MCF 10A (cell line): ENCODE measurements at places on chromosomes 5 and 9. TPM values are rescaled to one million over a fixed set of nuclear protein-coding genes. Genes with fewer than 3 reads are reported as not detected.

NAIF1 gene
- 15.8 and 17.1 TPM in 2 replicates for total RNA-seq

MOB3B gene
- total RNA-seq: 2.2 and 3.7 TPM in 2 replicates

GPSM1 gene
- 15.5 and 16.4 TPM in 2 replicates for total RNA-seq

GRM6 gene
- total RNA-seq: not detected in 2 replicates

YTHDC2 gene
- total RNA-seq: 22.2 and 24.6 TPM in 2 replicates

DMGDH gene
- 9.2 and 14.7 TPM in 2 replicates for total RNA-seq

MYMK gene
- total RNA-seq: not detected in 2 replicates

KCNV2 gene
- not detected in 2 replicates for total RNA-seq

SLC46A2 gene
- not detected in 2 replicates for total RNA-seq

LCN2 gene
- 7.7 and 41.6 TPM in 2 replicates for total RNA-seq

SAXO1 gene
- not detected in 2 replicates for total RNA-seq

OR4F3 gene
- total RNA-seq: not detected in 2 replicates

LRRC19 gene
- not detected in 2 replicates for total RNA-seq

PRRX2 gene
- total RNA-seq: not detected in 2 replicates
